ENCODE measurements at places on chromosomes 5 and 9. TPM values are rescaled to one million over a fixed set of nuclear protein-coding genes. Genes with fewer than 3 reads are reported as not detected.

Gene PCDHB4
- not detected for total RNA-seq

Gene HTR1A
- total RNA-seq, result not detected

Gene KIF20A
- 1.5 TPM for total RNA-seq

Gene FAM169A
- total RNA-seq, result 10.0 TPM

All from activated T-cell treated with anti-CD3 and anti-CD28 coated beads, Interleukin-2, amount 50 U/mL, for 4 hours (primary cell).